ENCODE measurements at places on chromosomes 2 and 18.

DNA sequence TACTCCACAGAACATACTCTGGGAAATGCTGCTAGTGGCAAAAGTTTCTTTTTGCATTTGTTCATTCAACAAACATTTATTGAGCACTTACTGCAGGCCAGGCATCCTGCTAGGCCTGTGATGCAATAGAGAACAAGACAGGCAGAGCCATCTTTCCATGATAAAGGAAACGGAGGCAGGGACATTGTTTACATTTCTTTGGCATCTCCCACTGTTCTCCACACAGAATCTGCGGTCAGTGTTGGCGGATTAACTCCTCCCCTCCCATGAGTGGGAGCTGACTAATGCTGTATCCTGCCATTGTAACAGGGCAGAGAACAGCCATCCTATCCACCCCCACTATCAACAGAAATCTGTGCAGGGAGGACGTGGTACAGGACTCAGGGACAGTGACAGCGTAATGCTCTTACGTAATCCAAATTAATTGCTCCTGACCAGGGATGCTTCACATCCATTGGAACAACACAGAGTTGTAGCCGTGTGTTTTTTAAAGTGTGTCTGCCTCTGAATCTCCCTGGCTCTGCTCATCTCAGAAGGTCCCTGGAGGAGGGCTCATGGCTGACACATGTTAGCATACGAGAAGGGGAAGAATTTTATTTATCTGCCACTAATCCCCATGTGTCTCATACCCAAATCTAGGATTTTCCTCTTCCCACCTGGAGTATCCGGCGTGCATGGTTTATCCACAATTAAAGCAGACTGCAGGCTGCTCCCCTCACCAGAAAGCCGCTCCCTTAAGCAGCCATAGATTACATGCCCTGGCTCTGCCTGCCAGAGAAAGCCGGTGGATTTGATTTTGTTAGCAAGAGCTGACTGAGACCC lies 32.3 kb downstream of the STEAP3 start:
- DNase-seq = no peak

DNA sequence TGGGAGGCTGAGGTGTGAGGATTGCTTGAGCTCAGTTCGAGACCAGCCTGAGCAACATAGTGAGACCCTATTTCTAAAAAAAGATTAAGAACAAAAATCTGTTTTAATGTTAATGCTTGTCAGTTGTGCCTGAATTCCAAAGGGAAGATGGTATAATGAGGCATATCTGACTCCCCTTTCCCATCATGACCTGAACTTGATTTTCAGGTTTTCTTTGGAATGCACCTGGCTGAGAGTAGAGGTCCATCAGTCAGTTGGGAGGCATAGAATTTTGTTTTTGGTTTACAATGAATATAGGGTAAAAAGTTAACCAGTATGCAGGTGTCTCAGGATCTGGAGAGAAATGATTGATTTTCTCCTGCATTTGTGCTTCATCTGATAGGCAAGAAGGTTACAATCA lies 20.4 kb downstream of the RPIA start:
- DNase-seq = no peak

- DNase-seq = no peak
Observed at GRCh38 chr2:190119923-190120590, 57.5 kb upstream of the MSTN start.

GRCh38 chr2:201180010-201180409 lies 2.9 kb upstream of the CASP10 start:
- DNase-seq = no peak

- no peak for DNase-seq
Observed at GRCh38 chr2:84851876-84852275, 29.0 kb downstream of the TRABD2A start.

- no peak for DNase-seq
Observed at GRCh38 chr2:33598561-33599174, 431 bp downstream of the FAM98A start.

Data from cerebellar nuclear complex (tissue), 1 donor.